MV-4-11 (cell line): ENCODE measurements at places on chromosomes 6 and 20.
A peak's percentile ranks its signal among the peaks of the same experiment; 100 is the strongest.

GRCh38 chr6:135183002-135183531 is 2.0 kb downstream of the MYB start:
- peak; percentile 58 for DNase-seq

DNA sequence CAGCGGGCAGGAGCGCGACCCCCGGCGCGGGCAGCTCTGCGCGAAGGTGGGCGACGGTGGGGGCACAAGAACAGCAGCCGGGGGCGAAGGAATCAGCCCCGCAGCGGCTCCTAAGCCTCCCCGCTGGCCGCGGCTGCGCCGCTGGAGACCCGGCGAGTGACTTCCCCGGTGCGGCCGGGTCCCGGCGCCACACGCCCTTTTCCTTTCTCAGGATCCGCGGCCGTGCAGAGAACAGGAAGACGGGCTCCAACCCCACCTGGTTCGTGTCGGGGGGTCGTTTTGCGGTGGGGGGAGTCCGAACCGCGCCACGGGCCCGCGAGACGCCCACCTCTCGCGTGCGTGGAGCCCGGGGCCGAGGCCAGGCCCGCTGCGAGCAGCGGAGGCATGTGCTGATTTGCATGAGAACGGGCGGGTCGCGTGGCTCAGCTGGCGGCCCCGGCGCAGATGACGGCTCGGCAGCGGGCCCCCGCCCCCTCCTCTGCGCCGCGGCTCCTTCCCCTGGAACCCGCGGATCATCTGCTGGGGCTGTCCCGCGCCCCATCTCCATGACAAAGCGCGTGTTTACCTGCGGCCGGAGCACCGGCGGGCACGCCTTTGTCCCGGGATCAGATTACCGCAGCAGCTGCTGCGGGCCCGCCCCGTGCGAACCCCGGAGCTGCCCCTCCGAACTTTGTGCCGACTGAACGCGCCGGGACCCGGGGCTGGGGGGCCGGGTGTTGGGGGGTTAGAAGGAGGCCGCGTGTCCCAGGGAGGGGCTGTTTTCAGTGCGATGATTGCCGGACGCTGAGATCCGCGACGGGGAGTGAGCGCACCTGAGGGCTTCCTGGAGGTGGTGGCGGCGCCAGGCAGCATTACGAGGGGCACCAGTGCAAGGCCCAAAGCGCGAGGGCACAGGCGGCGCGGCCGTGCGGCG is 4.9 kb upstream of the DLL1 start:
- DNase-seq, result no peak

- no peak for DNase-seq
These were observed 384.5 kb downstream of the SMOC2 start for GRCh38 chr6:168825226-168826077.

DNA sequence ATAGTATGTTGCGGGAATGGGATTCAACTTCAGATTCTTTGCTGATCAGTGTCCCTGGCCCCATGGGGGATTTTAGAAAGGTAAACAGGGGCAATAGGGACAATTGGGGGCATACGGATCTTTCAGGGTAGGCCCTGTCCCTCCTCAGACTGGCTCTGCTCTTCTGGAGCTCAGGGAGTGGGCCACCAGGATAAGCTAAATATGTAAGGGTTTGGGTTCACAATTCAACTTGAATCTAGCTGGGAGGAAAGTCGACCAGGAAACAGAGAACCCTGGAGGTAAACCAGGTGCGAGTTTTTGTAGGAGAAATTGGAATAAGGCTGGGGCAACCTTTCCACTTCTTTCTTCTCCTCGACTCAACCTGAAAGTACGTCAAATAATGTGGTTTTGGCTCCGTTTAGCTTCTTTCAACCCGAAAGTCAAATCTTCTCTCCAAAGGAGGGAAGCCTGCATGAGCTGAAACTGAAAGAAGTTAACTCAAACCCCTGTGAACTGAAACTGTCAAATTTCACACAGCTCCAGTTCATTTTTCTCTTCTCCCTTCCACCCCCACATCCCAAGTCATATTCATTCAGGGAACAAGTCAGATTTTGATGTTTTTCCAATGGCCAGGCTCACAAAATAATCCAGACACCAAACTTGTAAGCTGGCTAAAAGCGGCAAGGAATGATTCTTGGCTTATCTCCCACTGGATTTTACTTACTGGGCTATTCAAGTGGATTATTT is 278.2 kb downstream of the CLIC5 start:
- DNase-seq, result peak; percentile 65

DNA sequence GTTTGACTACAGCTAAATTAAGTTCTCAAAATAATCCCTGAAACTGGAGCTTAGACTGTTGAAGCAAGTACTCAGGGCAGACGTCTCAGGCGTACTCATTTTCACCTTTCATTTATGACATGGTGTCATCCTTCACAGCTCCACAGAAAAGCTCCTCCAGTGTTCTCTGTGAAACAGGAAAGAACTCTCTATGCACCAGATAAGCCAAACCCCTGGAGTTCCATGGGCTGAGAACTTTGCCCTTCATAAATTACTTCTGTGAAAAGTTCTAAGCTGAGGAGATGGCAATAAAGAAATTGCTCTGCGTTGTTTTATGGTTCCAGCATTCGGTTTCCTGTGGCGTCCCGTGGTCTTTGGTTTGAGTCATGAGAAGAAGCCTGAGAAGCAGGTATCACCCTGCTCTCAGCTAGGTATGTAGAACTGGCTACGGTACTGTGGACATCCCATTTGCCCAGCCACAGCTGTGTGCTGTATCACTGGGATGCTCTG is 20.2 kb upstream of the RREB1 start:
- no peak for DNase-seq

- DNase-seq, result no peak
These were observed 4.6 kb downstream of the GUCA1A start for GRCh38 chr6:42177514-42178364.
